ENCODE measurements at places on chromosomes 2 and 18.

DNA sequence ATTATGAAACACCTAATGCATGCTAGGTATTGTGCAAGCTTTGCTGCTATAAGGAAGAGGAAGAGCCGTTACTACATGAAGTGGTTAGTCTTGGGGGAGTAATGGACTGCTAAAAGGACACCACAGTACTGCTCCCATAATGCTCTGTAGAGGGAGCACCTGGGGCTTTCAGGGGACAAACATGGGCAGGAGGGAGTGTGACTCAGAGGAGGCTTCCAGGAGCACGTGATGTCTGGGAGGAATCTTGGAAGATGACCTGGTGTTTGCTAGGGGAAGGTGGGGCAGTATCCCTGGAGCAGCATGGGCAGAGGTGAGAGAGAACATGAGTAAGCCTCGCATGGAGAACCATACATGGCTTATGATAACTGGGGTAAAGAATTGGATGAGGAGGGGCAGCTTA is 18.8 kb downstream of the MAPK4 start:
- no peak for DNase-seq

- DNase-seq = no peak
These were observed 59.8 kb downstream of the ANO7 start for GRCh38 chr2:241248289-241248688.

- no peak for DNase-seq
These were observed 957.7 kb upstream of the GYPC start for GRCh38 chr2:125698280-125698679.

GRCh38 chr2:65528241-65528574 is 95.8 kb upstream of the SPRED2 start:
- no peak for DNase-seq

Data from activated naive CD8-positive, alpha-beta T cell treated with anti-CD3 and anti-CD28 coated beads, Interleukin-2, amount 50 U/mL, for 16 hours (primary cell).